ENCODE measurements at places on chromosomes 4 and X.

- DNase-seq: no peak
Observed at GRCh38 chrX:123081776-123082175, 102.3 kb upstream of the GRIA3 start.

DNA sequence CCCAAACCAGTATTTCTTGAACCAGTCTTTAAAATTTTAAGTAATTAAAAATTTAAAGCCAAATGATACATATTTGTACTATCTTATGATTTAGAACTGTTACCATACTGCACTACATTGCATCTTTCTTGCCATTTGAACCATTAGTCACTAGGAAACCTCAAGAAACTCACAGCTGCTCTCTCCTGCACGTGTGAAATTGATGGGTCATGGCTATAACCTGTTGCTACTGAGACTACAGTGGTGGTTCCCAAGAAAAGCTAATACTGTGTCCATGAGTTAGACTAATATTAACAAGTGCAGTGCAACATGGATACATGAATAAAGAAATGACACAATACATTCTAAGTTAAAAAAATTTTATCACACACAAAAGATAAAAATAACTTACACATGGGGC is 88.4 kb downstream of the PDE5A start:
- no peak for DNase-seq

- no peak for DNase-seq
Observed at GRCh38 chr4:133982533-133983224, 218.9 kb downstream of the PABPC4L start.

- DNase-seq: peak; percentile 24
Observed at GRCh38 chrX:72245461-72246089, 6.7 kb upstream of the ERCC6L start.

DNA sequence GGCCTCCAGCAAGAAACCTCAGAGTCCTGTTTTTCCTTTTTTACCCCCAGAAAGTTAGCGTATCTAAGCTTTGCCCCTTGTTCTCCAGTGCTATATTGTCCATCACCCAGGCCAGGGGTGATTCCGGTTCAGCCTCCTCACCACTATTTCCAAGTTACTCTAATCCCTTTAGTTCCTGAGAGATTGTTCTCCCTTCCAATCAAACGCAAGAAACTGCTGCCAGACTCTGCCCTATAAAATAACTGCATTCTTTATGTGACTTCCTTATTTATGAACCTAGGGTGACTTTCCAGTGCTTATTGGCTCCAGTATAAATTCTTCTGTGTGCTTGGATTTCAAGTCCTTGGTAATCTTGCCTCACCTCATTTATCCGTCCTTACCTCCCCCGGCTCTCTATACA is 65.7 kb downstream of the CLCN5 start:
- DNase-seq: no peak

DNA sequence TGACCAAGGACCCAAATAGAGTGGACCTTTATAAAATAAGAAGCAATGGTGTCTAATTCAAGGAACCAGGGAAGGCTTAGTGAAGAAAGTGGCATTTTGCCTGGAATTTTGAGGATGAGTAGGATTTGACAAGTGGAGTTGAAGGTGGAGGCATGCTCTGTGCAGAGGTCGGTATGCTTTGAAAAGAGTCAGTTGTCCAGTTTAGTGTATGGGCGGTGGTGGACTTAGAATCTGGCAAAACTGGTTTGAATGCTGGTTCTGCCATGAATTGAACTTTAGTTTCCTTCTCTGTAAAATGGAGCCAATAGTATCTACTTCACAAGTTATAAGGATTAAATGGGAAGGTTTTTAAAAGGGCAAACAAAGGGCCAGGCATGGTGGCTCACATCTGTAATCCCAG is 29.7 kb downstream of the SEPTIN11 start:
- no peak for DNase-seq

- no peak for DNase-seq
Observed at GRCh38 chr4:141127884-141128283, 5.4 kb downstream of the RNF150 start.

GRCh38 chrX:66045894-66046293 is 6.0 kb upstream of the VSIG4 start:
- DNase-seq: no peak

GRCh38 chr4:94410678-94411206 is 41.0 kb upstream of the PDLIM5 start:
- no peak for DNase-seq

DNA sequence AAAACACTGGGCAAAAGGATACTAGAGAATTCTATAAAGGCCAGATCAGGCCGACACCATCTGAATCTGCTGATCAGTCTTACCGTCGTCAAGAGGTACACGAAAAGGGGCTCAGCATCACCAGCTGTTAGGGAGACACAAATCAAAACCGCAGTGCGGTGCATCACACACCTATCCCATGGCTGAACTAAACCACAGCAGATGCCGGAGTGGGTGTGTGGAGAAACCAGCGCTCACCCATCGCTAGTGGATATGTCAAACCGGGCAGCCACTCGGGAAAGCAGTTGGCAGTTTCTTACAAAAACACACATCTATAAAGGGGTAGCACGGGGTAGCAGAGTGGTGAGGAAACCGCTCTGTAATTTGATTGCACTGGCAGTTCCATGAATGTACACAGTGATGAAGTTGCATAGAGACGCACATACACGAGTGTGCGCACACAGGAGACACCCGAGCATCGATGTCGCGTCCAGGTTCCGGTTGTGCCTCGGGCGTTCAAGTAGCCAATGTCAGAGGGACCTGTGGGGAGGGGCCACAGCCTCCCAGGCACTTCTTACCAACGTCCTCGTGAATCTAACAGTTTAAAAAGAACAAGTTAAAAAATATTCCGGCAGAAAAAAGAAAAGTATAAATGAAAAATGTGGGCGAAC is 23.1 kb upstream of the CCNQ start:
- DNase-seq: no peak

DNA sequence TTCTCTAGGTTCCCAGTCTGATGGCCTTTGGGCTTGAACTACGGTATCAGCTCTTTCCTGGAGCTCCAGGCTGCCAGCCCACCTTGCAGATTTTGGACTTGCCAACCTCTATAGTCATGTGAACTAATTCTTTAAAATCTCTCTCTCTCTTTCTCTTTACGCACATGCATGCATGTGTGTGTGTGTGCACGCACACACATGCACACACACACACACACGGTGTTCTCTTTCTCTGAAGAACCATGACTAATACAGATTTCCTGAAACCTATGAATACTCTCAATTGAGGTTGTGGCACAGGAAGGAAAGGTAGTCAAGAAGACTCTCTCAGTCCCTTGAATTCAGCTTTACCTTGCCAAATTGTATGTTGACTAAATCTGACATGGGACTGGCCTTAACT is 6.2 kb upstream of the ZCCHC13 start:
- no peak for DNase-seq

GRCh38 chr4:139866276-139866962 is 200.8 kb downstream of the MGST2 start:
- DNase-seq: no peak

DNA sequence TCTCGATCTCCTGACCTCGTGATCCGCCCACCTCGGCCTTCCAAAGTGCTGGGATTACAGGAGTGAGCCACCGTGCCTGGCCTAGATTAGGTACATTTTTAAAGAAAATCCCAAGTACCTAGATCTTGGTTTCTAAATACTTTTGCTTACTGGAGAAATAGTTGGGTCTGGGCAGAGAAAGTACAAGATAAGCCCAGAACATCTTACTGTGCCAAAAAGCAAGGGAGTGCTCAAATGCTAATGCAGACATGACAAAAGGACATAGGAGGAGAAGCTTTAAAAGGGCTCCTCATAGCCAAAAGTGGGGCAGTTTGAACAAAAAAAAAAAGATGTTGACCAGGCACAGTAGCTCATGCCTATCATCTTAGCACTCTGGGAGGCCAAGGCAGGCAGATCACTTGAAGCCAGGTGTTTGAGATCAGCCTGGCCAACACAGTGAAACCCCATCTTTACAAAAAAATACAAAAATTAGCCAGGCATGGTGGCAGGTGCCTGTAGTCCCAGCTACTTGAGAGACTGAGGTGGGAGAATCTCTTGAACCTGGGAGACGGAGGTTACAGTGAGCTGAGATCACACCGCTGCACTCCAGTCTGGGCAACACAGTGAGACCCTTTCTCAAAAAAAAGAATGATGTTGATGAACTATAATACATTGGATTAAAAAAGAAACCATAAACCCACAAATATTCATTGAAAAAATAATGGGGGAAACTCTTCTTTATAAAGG is 107.5 kb downstream of the APBB2 start:
- DNase-seq: no peak

GRCh38 chrX:136453114-136453513 is 34.6 kb upstream of the BRS3 start:
- no peak for DNase-seq

DNA sequence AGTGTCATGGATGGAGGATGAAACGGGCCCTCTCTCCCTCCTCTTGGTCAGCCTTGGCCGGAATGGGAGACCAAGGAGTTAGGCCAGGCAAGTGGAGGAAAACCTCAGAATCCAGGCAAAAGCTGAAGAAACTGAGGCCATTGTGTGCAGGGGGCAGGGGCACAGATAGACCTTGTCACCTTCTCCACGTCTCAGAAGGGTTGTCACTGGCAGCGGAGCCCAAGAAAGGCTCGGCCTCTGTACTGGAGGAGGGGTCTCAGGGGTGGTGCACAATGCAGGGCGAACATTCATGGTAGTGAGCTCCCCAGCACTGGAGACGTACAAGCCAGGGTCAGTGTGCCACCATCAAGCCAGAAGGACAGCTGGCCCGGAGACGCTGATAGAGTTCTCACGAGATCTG is 139.5 kb downstream of the CPZ start:
- DNase-seq: no peak

DNA sequence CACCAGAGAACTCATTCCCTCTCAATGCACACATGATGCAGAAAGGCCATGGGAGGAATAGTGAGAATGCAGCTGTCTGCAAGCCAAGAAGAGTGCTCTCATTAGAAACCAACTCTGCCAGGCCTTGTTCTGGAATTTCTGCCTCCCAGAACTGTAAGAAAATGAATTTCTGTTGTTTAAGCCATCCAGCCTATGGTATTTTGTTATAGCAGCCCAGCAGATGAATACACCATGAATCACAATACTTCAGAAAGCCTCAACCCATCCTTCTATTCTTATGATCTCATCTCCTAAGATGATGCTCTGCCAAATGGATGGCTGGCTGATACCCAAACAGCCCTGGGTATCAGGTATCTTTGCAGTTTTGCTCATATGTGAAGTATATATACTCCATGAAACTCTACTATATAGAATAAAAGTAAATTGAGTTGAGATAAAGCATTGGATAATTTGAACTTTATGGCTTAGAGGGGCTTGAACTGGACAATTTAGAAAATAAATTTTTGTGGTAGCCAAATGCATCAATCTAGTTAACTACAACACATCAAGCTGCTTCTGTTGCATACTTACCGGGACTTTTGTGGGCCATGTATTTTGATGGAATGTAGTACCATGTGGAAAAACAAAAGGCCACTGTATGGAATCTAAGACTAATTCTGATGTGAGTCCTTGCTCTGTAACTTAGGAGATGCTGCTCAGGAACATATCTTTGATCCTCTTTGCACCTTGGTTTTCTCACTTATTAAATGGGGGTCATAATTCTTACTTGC is 245.9 kb downstream of the HS3ST1 start:
- DNase-seq: no peak

GRCh38 chr4:40586034-40586433 is 43.6 kb downstream of the RBM47 start:
- DNase-seq: no peak

DNA sequence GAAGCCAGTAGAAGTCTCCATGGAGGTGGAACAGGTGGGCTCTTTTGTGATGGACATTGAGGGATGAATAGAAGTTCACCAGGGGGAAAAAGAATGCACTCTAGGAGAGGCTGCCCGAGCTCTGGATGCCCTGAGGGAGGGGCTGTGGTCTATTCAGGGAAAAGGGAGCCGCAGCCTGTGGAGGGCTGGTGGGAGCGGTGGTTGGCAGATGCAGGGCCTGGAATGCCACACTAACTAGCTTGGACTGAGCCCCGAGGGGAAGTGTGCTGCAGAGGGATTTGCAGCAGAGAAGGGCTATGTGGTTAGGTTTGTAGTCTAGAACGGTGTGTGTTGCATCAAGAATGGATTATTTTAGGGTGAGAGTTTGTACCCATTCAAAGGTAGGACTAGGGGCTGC is 29.5 kb upstream of the PSAPL1 start:
- DNase-seq: no peak

- DNase-seq: no peak
Observed at GRCh38 chr4:41424522-41424921, 113.4 kb upstream of the LIMCH1 start.

DNA sequence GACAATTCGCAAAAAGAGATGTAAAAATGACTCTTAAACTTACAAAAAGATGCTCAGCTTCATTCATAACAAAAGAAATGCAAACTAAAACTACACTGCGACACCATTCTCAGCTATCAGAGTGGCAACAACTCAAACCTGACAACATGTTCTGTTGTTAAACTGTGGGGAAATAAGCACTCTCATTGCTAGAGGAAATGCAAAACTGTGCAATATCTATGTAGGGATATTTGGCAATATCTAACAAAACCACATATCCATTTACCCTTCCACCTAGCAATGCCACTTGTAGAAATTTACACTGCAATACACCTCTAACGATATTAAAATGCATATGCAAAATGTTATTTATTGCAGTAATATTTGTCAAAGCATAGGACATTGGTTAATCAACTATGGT is 78.3 kb upstream of the EGFL6 start:
- DNase-seq: no peak

GRCh38 chr4:102594000-102594399 is 92.8 kb downstream of the NFKB1 start:
- no peak for DNase-seq

DNA sequence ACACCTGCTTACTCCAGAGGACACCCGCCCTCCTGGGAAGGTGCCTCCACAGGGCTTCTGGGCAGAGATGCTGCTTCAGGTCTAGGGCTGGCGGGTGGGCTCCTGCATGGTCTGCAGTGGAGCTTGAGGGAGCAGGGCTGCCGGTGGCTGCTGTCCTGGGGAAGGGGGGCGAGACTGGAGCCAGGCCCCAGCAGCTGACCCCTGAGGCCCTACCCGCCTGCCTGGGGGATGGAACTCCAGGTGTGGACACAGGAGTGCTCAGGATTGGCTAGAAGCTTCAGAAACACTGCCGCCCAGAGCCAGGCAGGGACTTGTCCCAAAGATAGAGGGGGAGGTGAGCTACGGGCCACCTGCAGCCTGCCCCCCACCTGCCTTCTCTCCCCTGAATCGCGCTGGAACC is 33.0 kb upstream of the ADRA2C start:
- DNase-seq: no peak

Data from activated CD4-positive, alpha-beta T cell treated with anti-CD3 and anti-CD28 coated beads, Interleukin-2, amount 50 U/mL, for 4 hours (primary cell).